ENCODE measurements at places on chromosomes 1 and 21.

DNA sequence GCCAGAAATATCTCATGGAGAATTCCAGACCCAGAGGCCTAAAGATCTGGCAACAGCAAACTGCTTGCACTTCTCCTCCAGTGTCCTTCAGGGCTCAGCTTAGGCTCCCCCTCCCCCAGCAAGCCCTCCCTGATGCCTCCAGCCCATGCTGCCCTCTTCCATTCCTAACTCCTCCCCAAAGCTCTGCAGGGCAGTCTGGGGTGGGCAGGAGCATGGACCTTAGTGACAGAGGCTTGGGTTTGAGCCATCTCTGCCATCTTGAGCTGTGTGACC, 436.8 kb downstream of the PTPRU start:
- no peak for DNase-seq

GRCh38 chr1:7614576-7615074, 156.5 kb upstream of the VAMP3 start:
- DNase-seq: no peak

- DNase-seq: no peak
Observed at GRCh38 chr1:23345920-23346319, 1.8 kb upstream of the HNRNPR start.

DNA sequence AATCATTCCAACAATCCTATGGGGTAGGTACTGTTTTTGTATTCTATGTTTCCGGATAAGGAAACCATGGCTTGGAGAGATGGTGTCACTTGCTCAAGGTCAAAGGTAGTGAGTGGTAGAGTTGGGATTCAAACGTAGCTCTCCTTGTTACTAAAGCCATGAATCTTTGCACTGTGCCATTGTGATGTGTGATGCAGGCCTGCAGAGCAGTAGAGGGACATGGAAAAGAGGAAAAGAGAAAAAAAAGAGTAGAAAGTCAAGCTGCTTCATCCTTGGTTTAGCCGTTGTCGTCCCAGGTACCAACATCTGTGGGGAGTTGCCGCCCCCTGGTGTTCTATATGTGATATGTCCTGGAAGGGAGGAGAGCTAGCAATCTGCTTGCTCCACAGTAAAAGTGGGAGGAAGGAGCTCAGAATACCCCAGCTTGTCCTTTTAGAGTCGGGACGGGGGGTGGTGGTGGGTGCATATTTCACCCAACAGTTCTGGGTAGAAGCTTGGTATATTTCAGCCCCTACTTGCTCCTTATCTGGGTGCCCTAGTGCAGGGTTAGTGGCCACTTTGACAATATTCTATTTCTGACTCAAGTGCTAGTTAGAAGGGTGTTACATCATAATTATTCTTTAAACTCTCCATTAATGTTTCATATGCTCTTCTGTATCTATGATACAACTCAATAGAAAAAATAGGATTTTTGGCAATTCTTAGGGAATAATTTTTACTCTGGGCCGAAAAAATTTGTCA, 98.4 kb downstream of the EBNA1BP2 start:
- peak; percentile 85 for DNase-seq

- peak; percentile 10 for DNase-seq
Observed at GRCh38 chr1:176843352-176844297, 320.9 kb downstream of the ASTN1 start.

DNA sequence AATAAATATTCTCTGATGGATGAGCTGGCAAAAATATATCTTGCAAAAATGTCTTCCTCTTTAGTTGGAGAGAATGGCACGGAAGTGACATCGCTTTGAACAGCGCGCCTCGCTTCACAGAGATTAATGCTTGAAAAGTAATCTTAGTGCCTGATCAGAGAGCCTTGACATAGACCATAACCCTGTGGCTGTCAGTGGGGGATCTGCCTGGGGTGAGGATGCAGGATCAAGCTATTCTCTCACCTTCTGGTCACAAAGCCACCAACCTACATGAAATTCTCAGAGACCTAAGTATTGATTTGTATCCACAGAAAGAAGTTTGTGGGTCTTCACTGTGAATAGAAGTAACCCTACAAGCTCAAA, 492.6 kb downstream of the LMO4 start:
- DNase-seq: no peak

GRCh38 chr1:211735208-211736170, 60.1 kb upstream of the NEK2 start:
- DNase-seq: peak; percentile 23

- DNase-seq: no peak
Observed at GRCh38 chr1:213060836-213061235, 9.8 kb downstream of the RPS6KC1 start.

DNA sequence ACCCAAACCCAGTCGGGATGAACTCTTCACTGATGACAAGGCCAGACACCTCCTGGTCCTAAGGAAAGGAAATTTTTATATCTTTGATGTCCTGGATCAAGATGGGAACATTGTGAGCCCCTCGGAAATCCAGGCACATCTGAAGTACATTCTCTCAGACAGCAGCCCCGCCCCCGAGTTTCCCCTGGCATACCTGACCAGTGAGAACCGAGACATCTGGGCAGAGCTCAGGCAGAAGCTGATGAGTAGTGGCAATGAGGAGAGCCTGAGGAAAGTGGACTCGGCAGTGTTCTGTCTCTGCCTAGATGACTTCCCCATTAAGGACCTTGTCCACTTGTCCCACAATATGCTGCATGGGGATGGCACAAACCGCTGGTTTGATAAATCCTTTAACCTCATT, 10.1 kb downstream of the CZIB start:
- DNase-seq: no peak

GRCh38 chr1:93426181-93426580, 21.7 kb upstream of the FNBP1L start:
- no peak for DNase-seq

DNA sequence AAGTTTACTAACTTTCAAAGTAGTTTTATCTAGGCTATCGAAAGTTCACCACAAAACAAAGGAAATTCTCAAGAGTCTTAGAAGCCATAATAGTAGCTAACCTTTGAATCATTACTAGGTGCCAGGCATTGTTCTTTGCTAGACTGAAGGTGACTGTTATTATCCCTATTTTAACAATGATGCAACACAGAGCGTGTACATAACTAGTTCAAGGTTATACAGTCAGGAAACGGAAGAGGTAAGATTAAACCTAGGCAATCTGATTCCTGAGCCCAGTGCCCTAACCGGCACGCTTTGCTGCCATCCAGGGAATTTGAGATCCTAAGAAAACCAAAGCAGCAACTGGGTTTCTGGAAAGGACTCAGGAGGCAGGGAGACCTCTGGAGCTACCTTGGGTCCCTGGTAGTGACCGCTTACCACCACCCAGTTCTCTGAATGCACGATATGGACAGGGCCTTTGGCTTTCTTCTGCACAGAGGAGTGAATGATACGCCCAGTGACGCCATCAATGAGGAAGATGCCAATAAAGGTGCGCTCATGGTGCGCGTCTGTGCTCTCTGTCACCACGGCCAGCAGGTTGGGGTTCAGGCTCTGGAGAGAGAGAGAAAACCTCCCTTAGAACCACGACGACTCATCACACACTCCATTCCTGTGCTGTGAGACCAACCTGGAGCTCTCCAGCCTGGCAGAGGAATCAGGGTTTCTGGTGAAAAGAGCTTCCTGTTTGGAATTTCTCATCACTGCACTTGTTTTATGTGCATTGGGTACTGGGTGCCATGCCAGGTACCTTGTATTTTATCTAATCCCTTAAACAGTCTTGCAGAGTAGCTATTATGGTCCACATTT, 13.1 kb upstream of the UBR4 start:
- DNase-seq: no peak

GRCh38 chr1:55286856-55287602, 71.9 kb upstream of the USP24 start:
- DNase-seq: no peak

GRCh38 chr1:225754940-225755641, 22.5 kb upstream of the SRP9 start:
- DNase-seq: no peak

DNA sequence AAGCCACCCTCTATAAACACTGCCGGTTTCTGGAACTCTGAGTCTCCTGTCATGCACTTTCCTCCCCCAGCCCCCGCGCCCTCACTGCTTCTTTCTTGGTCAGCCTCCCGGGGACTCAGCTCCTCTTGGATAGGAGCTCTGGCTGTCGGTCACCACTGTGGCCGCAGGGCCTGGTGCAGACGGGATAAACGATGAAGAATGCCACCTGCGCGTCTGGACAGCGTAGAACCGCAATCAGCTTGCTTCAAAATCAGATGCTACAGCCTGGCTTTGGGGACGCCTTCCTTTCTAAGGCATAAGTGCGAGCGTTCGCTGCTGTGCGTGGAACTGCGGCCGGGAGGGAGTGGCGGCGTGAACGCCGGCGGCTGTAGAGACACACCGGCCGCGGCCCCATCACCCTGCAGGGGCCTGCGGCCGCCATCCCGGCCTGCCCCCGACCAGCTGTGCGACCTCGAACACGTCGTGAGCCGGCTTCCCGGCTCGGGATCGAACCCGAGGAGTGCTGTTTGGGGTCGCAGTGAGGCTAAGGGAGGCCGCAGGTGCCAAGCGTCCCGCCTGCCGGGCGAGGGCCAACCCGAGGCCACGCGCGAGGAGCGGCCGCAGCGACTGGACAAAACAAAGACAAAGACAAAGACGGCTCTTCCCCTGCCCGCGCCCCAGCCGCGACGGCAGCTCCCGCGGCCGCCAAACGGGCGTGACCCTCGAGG, 688 bp downstream of the PTTG1IP start:
- peak; percentile 80 for DNase-seq
